ENCODE measurements at places on chromosomes 2 and 18.

GRCh38 chr2:104078431-104079157 lies 775.3 kb upstream of the POU3F3 start:
- H3K27me3 ChIP-seq = no peaks in the 10 kb centered on the region
- no peaks in the 10 kb centered on the region for H3K4me1 ChIP-seq
- DNase-seq = no peak
- H3K36me3 ChIP-seq = no peaks in the 10 kb centered on the region

GRCh38 chr18:64082054-64082453 lies 66.8 kb downstream of the LINC00305 start:
- H3K27me3 ChIP-seq = peaks cover 2% of the 10 kb centered on the region
- no peak overlapping the region for H3K27ac ChIP-seq
- no peaks in the 10 kb centered on the region for H3K4me1 ChIP-seq
- no peaks in the 10 kb centered on the region for H3K36me3 ChIP-seq
- no peak overlapping the region for H3K4me3 ChIP-seq

DNA sequence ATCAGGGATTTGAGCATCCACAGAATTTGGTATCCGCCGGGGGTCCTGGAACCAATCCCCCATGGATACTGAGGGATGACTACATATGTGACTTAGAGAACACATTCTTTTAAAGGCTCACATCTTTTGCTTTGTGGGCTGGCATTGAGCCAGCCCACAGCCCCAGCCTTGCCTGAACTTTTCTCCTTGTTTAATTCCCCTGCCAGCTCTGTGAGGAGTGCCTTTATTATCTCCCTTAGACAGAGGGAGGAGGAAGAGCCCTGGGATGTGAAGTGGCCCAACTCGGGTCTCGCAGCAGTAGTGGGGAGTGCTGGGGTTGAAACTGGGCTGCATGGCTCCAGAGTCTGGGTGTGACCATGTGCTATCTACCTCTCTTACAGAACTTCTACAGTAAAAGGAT lies 7.6 kb downstream of the TTC39C start:
- DNase-seq = no peak
- peaks cover 92% of the 10 kb centered on the region for H3K4me1 ChIP-seq
- no peaks in the 10 kb centered on the region for H3K27me3 ChIP-seq
- H3K27ac ChIP-seq = peak overlapping the region; percentile 91

DNA sequence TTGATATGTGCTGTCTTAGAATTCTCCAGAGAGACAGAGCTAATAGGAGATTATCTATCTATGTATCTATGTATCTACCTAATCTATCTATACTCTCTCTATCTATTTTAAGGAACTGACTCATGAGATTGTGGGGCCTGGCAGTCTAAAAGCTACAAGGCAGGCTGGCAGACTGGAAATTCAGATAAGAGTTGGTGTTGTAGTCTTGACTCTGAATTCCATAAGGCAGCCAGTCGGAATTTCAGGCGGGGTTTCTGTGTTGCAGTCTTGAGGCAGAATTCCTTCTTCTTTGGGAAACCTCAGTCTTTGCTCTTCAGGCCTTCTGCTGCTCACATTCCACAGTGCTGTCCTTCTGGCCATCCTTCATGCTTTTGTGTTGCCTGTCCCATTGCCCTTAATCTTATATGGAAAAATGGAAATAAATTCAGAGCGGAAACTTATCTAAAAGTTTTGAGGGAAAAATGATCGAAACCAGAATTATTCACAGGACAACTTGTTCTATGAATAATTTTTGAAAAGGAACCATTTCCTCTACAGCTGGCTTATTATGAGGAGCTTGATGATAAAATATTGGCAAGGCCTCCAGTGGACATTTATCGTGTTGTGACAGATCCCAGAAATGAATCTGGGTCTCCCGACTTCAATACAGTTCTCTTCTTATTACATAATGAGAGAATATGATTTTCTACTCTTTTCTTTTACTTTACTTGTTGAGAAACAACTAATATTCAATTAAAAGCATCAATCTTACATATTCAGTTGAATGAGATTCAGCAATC lies 10.8 kb downstream of the IL1RL1 start:
- H3K27me3 ChIP-seq = no peaks in the 10 kb centered on the region
- H3K4me3 ChIP-seq = no peak overlapping the region
- no peak overlapping the region for H3K27ac ChIP-seq
- DNase-seq = no peak
- no peaks in the 10 kb centered on the region for H3K36me3 ChIP-seq

- no peak overlapping the region for H3K27ac ChIP-seq
- H3K36me3 ChIP-seq = no peaks in the 10 kb centered on the region
- no peak for DNase-seq
- H3K4me3 ChIP-seq = no peak overlapping the region
Measured at GRCh38 chr2:207802650-207803049, 32.9 kb upstream of the FZD5 start.

GRCh38 chr2:55923091-55923981 lies at the start of gene EFEMP1:
EFEMP1 (minus strand) TSS chr2:55923782; CDS start chr2:55922440, 1,342 bp downstream.
- no peak within 1 kb of the TSS for H3K4me3 ChIP-seq
- no peak for DNase-seq
- peaks cover 5% of the 10 kb centered on the region for H3K4me1 ChIP-seq
- H3K27ac ChIP-seq = no peak within 1 kb of the TSS
- H3K27me3 ChIP-seq = peaks cover 37% of the 10 kb centered on the region
- H3K36me3 ChIP-seq = no peaks in the 10 kb centered on the region

GRCh38 chr2:8612734-8613179 lies 69.1 kb upstream of the ID2 start:
- no peak for DNase-seq
- H3K4me1 ChIP-seq = peaks cover 26% of the 10 kb centered on the region
- H3K4me3 ChIP-seq = no peak overlapping the region
- H3K27ac ChIP-seq = no peak overlapping the region
- peaks cover 6% of the 10 kb centered on the region for H3K36me3 ChIP-seq

GRCh38 chr2:158815658-158816057 lies 20.5 kb downstream of the DAPL1 start:
- no peaks in the 10 kb centered on the region for H3K4me1 ChIP-seq
- H3K27ac ChIP-seq = no peak overlapping the region
- H3K36me3 ChIP-seq = no peaks in the 10 kb centered on the region
- no peak overlapping the region for H3K4me3 ChIP-seq
- H3K27me3 ChIP-seq = peaks cover 17% of the 10 kb centered on the region

- no peaks in the 10 kb centered on the region for H3K4me1 ChIP-seq
- no peaks in the 10 kb centered on the region for H3K36me3 ChIP-seq
- no peak overlapping the region for H3K4me3 ChIP-seq
Measured at GRCh38 chr2:54321047-54321446, 65.0 kb upstream of the TSPYL6 start.

- H3K4me1 ChIP-seq = no peaks in the 10 kb centered on the region
- no peaks in the 10 kb centered on the region for H3K36me3 ChIP-seq
- no peak overlapping the region for H3K4me3 ChIP-seq
Measured at GRCh38 chr18:22865354-22866116, 67.6 kb upstream of the RBBP8 start.

DNA sequence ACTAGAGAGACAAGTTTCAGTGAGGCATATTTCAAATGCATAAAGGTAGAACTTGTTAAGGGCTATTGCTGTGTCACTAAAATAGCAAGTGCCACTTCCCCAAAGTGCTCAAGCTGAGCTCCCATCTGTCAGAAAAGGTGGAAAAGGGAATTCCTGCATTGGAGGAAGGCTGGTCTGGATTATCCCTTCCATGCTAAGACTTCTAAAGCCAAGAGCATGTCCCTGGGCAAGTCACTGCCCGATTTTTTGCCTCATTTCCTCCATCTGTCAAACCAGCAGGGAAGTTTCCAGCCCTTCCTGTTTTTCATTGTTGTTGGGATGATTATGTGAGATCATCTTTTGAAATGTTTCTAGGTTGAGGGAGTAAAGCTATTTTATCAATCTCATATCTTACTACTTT lies 175.5 kb downstream of the SETBP1 start:
- no peak for DNase-seq
- peaks cover 3% of the 10 kb centered on the region for H3K36me3 ChIP-seq
- no peak overlapping the region for H3K27ac ChIP-seq
- H3K4me1 ChIP-seq = peaks cover 18% of the 10 kb centered on the region
- no peak overlapping the region for H3K4me3 ChIP-seq

DNA sequence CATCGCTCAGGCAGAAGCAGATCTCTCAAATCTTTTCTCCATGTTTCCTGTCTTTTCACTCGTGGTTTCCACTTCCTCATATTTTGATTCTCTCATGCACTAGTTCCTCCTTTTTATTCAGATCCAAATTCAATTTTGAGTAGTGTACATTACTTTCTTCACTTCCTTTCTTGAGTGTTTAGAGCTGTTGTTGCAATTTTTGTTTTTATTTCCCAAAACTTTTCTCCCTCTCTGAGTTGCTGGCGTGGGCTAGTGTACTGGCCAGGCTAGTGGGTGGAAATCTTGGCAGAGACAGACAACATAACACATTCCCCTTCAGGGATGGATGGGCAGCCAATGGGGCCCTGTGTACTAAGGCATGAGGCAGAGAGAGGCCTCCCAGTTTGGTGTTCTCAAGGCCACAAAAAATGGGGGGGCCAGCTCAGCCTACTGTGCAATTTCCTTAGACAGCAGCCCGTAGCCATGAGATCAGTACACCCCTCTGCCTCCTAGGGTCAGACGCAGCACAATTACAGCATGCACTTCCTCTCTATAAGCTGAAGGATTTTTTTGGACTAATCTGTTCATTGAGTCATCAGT lies 145.1 kb upstream of the PID1 start:
- H3K4me3 ChIP-seq = no peak overlapping the region
- no peak for DNase-seq
- H3K4me1 ChIP-seq = no peaks in the 10 kb centered on the region
- peaks cover 2% of the 10 kb centered on the region for H3K27me3 ChIP-seq
- no peak overlapping the region for H3K27ac ChIP-seq

DNA sequence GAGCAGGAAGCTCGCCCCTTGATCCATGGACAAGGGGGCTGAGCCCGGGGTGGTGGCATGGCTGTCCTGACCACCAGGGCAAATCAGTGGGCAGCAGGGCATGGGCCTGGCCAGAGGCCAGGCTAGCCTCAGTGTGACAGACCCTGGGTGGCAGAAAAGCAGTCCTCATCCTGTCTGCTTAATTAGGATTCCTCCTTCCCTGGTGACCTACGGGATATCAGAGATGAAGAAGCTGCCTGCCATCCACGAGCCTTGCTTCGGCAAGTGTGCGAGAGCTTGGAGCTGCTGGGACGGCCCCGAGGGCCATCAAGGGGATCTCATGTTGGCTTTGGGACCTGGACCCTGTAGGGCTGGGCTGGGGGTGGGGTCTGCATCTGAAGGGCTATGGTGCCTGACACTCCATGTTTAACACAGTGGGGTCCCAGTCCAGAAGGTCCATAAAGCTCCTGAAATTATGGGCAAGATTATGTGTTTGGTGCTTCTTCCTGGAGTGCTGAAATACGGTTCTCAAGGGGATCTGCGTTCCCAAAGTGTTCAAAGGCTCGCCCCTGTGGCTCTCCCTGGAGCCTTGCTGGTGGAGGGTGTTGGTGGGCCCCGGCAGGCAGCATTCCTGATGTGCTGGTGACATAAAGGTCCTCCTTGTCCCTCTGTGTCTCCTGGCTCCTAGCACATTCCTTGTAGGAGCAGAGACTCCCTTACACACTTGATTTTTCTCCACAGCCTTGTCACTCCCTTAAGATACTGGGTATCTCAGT lies 52.6 kb downstream of the KCNIP3 start:
- no peak overlapping the region for H3K27ac ChIP-seq
- peaks cover 3% of the 10 kb centered on the region for H3K4me1 ChIP-seq
- H3K4me3 ChIP-seq = no peak overlapping the region
- H3K27me3 ChIP-seq = peaks cover 22% of the 10 kb centered on the region
- no peak for DNase-seq

- no peak for DNase-seq
- no peaks in the 10 kb centered on the region for H3K27me3 ChIP-seq
- H3K4me1 ChIP-seq = peaks cover 7% of the 10 kb centered on the region
- no peak overlapping the region for H3K4me3 ChIP-seq
- peaks cover 68% of the 10 kb centered on the region for H3K36me3 ChIP-seq
- H3K27ac ChIP-seq = peak overlapping the region; percentile 78
Measured at GRCh38 chr2:86147793-86148192, 41.8 kb downstream of the PTCD3 start.

DNA sequence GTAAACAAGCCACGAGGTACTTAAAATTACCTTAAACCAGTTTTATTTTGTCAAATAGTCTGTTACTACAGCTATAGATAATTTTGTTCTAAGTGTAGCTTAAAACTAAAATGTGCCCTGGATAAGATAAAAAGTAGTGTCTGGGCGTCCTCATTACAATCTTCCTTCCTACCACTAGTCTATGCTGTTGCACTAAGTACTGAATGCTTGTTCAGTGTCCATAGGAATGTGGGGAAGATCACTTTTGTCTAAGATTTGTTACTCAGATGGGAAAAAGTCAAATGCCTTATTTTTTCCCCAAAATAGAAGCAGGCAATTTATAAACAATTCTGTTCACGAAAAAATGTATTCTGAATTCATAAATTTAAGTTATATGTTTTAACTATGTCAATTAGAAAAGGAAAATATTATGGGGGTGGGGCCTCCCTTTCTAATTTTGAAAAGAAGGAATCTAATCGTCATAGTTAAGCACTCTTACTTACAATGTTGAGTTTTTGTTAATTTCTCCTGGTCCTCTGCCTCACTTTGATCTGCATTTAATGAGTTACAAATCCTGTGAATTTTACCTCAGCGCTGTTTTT lies 140.4 kb upstream of the VRK2 start:
- peak overlapping the region; percentile 50 for H3K27ac ChIP-seq
- peaks cover 23% of the 10 kb centered on the region for H3K4me1 ChIP-seq
- no peak overlapping the region for H3K4me3 ChIP-seq
- H3K27me3 ChIP-seq = no peaks in the 10 kb centered on the region
- DNase-seq = no peak
- H3K36me3 ChIP-seq = no peaks in the 10 kb centered on the region

DNA sequence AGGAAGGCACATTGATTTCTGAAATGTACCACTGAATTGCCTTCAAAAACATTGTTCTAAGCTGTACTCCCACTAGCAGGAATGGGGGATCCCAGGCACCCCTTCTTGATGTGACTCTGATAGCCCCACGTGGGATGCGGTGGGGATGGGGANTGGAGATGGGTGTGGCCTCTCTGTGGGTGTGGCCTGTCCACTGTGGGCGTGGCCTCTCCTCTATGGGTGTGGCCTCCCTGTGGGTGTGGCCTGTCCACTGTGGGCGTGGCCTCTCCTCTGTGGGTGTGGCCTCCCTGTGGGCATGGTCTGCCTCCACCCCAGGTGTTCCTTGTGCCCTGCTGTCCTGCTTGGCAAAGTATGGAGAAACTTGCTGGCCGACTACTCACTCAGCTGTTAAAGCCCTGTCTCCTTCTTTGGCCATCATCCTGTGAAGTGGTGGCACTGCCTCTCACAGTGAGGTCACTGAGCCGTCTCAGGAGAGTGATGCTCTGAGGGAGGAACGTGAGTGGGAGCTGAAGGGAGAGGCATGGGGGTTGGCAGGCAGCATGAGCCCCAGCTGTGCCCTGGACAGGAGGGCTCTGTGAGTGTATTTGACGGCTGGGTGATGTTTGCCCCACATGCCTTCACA lies 6.7 kb upstream of the PARD6G start:
- no peaks in the 10 kb centered on the region for H3K4me1 ChIP-seq
- DNase-seq = no peak
- no peak overlapping the region for H3K4me3 ChIP-seq
- H3K27ac ChIP-seq = no peak overlapping the region
- no peaks in the 10 kb centered on the region for H3K36me3 ChIP-seq

- peaks cover 3% of the 10 kb centered on the region for H3K27me3 ChIP-seq
- H3K4me3 ChIP-seq = no peak overlapping the region
- peaks cover 36% of the 10 kb centered on the region for H3K4me1 ChIP-seq
- no peak overlapping the region for H3K27ac ChIP-seq
Measured at GRCh38 chr2:113795405-113795920, 39.0 kb upstream of the SLC35F5 start.
